ENCODE measurements at places on chromosomes 12 and 14.

DNA sequence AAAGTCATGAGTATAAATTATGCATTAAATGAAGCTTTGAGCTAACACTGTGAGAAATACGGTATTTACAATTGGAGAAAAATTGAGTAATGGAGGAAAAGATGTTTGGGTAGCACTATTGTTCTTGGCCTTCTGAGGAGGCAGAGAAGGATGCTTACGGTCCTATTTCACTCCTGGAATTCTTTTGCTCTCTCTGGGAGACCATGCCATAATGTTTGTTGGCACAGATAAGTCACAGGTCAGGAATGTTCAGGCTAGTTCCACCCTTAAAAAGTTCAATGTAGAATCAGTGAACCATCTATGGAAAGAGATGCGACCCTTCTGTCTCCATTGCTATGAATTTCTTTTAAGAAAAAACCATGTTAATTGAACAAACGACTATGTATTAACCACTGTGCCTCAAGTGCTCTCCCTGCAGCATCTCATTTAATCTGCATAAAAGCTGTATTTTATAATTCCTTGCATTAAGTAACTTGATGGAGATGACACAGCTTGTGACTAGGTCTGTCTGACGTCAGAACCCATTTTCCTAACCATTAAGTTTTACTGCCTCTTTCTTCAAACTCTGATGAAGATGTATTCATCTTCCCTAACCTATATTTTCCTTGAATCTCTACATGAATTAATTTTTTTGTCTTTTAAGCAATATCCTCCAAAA is 9.5 kb downstream of the BATF start:
- DNase-seq: no peak

DNA sequence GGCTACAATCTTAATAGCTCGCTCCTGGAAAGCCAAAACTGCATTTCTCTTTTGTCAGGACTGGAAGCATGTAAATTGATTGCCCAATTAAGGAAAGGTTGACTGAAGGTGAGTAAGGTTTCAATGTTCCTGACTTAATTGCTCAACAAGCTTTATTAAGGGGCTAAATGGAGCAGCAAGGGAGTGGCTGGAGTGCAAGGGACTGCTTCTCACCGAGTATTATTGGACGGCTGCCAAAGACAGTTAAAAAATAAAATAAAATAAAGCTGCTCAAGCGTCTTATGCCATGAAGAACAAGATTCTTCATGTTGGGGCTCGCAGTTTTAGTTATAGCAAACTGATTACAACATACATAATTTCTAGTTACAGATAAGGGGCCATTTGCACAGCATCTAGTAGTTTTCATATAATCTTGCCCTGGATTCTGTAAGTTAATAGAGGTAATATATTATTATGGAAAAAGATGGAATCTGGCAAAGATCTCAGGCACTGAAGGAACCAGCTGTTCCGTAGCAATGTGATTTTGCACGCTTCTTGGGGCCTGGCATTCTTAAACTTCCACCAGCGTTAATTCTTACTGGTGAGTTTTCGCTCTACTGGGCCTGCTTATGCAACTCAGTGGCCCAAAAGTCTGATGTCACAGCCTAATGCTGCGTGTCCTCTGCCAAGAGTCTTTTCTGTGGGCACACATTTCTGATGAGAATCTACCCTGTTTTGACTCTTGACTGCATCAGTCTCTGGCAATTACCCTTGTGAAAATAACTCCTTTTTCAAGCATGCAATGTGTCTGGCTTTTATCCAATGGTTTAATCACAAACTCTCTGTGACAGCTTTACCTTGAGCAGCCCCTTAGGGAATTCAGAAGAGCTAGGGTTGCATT is 108.5 kb downstream of the SLC38A1 start:
- no peak for DNase-seq

- DNase-seq: no peak
Observed at GRCh38 chr12:17296882-17297281, 690.9 kb upstream of the LMO3 start.

- no peak for DNase-seq
Observed at GRCh38 chr12:113241191-113242025, 20.1 kb downstream of the TPCN1 start.

DNA sequence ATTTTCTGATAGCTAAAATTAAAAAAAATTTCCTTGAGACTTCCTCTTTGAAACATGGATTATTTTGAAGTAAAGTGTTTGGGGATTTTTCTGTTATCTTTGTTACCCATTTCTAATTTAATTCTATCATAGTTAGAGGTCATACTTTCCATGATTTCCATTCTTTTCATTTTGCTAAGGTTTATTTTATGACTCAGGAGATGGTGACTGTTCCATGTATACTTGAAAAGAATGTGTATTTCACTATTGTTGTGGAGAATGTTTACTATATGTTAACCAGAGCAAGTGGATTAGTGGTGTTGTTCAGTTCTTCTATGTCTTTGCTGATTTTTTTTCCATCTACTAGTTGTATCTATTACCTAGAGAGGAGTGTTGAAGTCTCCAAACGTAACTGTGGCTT is 250.5 kb upstream of the PELI2 start:
- DNase-seq: no peak

DNA sequence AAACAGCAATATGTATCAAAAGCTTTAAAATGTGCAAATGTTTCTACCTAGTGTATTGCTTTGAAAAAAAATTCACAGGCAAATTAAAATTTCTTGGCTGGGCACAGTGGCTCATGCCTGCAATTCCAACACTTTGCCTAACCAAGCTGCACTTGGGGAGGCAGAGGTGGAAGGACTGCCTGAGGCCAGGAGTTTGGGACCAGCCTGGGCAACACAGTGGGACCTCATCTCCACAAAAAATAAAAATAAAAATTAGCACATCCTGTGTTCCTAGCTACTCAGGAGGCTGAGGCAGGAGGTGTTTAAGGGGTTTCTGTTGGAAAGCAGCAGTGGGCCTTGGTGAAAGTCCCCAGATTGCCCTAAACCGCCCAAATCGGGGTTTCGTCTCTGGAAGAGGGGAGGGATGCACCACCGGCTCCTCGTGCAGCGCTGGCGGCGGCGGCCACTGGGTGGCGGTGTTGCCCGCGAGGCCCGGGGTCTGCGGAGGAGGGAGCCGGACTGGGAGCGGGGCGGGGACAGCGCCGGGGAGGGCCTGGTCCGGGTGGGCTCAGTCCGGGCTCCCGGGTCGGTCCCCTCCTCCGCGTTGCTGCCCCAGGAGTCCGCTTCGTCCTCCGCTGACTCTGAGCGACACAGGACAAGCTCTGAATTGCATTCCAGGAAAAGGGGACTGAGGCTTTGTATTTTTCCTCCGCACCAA is 265.6 kb downstream of the AACS start:
- DNase-seq: peak; percentile 65

- DNase-seq: no peak
Observed at GRCh38 chr12:109940339-109940923, 40.4 kb downstream of the TCHP start.

DNA sequence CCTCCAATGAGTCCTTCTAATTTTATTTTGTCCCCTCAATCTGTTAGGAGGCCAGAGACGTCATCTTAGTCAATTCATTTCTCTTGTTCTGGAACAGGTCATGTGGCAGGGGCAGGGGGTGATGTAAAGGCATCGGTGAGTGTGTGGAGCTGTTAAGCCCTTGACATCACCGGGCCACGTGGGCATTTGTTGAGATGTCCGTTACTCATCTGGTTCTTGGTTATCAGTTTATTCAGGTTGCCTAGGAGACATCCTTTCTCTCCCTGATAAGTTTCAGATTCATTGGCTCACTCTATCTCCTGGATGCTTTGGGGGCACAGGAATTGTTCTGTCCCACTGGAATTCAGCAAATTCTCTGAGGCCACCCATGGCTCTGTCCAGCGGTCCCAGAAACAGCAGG is 33.6 kb upstream of the SEL1L start:
- no peak for DNase-seq

- DNase-seq: no peak
Observed at GRCh38 chr14:47596860-47597259, 78.5 kb downstream of the MDGA2 start.

GRCh38 chr14:94009767-94010166 is 12.7 kb downstream of the CCDC197 start:
- DNase-seq: peak; percentile 32
